Stimulated activated CD8-positive, alpha-beta memory T cell treated with anti-CD3 and anti-CD28 coated beads, Interleukin-4, amount 100 ng/mL, for 4 hours (primary cell): ENCODE measurements at places on chromosomes 1 and 21.

- DNase-seq: no peak
Measured at GRCh38 chr1:41950820-41951219, 32.1 kb upstream of the HIVEP3 start.

DNA sequence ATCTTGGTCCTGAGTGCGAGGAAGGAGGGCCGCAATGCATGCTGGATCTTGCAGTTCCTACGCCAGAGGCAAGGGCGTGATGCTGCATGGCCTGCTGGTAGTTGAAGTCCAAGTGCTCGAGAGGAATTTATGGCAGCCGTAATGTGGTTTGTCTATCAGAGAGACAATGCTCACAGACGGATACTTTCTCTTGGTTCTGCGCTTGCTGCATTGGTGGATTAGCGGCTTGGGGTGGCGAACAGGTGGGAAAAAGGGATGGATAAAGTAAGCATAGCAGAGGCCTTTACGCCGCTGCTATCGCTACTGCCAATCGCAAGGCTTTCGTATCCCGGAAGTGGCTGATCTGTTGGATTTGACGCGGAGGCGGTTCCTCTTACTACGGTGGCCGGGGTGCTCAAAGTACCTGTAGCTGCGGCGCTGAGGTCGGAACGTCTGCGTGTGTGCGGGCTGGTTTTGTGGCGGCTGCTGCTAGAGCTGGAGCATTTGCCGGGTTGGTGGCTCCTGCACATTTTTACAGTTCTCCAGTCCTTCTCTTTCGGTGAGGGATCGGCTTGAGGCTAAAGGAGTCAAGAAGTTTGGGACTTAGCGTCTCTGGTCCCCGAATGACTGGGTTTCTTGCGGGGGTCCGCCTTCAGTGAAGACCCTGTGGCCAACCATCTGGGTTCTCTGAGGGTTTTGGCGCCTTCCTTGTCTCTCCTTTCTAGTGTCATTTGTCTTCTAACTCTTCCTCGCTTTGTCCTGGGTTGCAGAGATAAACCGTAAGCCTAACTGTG, at the start of gene ATG4C:
TSS of gene ATG4C (plus strand) at position 397 of the 773 bp plus-strand sequence. CDS start 19,655 bp downstream, outside the sequence.
- peak; percentile 85 for DNase-seq

DNA sequence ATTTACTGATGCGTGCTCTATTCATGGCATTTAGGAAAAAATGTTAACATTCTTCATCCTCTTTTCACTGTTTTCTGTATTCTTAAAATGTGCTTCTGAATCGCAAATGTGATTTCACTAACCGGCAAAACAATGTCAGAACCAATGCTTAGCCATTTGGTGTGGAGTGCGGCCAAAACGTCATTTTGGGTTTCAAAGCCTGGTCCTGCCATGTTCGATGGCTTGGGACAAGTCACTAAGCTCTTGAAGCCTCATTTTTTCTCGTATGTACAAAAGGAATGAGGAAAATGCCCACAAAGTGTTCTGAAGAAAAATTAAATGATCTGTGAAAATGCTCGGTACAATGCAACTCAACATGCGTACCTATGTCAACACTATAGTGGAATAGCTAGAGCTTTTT, 175.3 kb downstream of the APP start:
- DNase-seq: no peak

DNA sequence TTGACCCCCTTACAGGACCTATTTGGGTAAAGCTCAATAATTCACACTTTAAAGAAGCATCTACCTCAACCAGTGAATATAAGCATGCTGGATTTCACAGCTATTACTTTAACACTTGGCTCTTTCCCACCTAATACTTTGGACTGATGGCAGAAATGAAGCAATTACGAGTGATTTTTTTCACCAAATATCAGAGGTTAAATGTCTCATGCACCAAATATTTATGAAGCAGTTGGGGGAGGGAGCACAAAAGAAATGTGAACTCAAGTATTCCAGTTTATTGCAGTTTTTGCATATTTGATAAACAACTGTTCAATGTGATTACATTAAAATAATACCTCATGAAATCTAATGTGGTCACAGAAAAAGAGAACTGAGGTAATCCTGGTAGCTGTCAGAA, 223.6 kb downstream of the LRRC7 start:
- DNase-seq: no peak

- DNase-seq: no peak
Measured at GRCh38 chr1:156795374-156795733, 21.3 kb downstream of the SH2D2A start.

DNA sequence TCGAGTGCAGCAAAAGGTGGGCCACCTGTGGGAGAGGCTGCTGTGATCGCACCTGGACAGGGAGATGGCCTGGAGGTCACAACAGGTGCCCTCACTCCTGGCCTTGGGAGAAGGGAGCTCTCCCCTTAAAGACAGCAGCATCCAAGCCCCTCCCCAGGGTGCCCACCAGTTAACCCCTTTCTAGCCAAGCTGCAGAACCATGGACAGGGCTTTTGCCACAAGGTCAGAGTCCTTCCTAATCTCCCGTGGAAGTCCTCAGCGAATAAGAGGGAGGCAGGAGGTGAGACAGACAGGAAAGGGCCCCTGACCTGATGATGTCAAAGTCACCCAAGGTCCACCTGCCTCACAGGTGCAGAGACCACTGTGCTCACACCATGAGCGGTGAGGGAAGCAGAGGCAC, 1.7 kb downstream of the CNTN2 start:
- no peak for DNase-seq

- DNase-seq: no peak
Measured at GRCh38 chr1:204703826-204704612, 18.5 kb upstream of the LRRN2 start.
